ENCODE measurements at places on chromosomes 1 and 21.

GRCh38 chr1:27430903-27431600, 38.6 kb downstream of the GPR3 start:
- no peak for DNase-seq

DNA sequence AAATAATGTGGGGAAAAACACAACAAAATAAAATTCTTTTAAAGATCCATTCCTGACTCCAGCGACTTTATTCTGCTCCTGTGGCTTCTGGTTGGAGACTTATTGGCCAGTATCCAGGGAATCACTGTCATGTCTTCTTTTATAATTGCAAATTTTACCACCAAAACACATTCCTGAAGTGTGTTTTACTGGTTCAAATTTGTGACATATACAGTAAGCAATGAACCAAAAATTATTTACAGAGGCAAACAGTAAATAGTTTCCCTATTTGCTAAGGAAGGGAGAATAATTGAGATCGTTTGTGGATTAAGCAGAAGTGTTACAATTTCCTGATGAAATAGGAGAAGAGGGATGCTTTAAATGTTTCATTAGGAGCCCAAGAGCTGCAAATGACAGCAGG, 118.7 kb downstream of the ZNF281 start:
- no peak for DNase-seq

- peak; percentile 66 for DNase-seq
Observed at GRCh38 chr1:30415171-30415940, 308.0 kb downstream of the MATN1 start.

DNA sequence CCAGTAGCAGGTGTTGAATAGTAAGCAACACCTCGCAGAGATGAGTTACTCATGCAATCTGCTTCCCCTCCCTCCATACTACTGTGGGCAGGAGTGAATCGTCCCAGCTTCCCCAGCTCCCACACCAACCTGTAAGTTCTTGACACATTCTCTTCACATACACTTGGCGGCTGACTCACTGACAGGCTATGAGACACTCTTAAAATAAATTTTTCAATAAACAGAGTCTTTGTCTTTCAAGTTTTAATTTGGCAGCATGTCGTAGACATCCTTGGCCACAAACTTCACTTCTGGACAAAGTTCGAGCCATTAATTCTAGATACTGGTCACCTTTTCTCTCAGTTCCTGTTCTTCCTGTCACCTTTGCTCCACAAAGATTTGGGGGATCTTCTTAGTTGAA, 290.7 kb downstream of the TM2D1 start:
- no peak for DNase-seq

DNA sequence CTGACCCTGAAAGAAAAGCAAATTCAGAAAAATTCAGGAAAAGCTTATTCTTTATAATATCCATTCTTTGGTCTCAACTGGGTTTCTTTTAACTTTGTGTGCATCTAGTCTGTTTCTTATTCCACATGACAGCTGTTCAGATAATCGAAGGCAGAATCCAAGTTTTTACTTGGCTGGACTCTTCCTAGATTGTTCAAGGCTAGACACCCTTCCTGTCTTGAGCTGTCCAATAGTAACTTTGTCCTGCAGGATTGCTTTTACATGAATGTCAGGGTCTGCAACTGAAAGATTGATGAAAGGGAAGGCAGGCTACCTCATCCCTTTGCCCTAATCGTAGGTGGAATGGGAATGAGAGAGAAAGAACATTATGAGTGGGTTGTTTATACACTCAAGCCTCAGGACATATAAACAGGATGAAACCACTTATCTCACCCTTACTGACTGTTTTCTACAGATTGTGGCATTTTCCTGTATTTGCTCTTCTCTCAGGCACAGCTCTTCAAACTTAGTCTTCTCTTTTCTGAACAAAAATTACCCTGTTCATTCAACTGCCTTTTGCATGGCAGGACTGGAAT, 76.9 kb downstream of the LEPR start:
- no peak for DNase-seq

GRCh38 chr1:225544924-225545323, 108.0 kb downstream of the ENAH start:
- no peak for DNase-seq

DNA sequence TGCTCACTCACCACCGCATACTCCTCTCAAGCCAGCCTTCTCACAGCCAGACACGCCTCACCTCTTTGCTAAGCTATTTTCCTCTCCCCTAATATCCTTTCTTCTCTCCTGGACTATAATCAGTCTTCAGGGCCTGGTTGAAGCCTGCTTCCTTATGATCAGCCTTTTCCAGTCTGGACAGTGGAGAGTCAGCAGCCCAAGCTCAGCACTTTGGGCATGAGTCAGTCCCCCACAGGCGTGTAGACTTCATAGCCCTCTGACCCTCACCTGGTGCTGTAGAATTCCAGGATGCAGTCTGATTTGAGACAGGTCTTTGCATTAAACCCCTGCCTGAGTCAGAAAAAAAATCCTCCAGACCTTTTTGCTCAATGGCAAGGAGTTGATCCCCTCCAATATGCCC, 2.5 kb downstream of the HPCAL4 start:
- DNase-seq, result peak; percentile 48

Data from posterior vena cava (tissue), 2 donors.